ENCODE measurements at places on chromosomes 3 and 15. TPM values are rescaled to one million over a fixed set of nuclear protein-coding genes. Genes with fewer than 3 reads are reported as not detected.

The CCDC191 gene
- total RNA-seq: 5.7 TPM

The ZBED2 gene
- total RNA-seq: 0.19 TPM

The SEMA5B gene
- not detected for total RNA-seq

The CHRFAM7A gene
- 0.33 TPM for total RNA-seq

The CHRNB4 gene
- total RNA-seq: not detected

DNA sequence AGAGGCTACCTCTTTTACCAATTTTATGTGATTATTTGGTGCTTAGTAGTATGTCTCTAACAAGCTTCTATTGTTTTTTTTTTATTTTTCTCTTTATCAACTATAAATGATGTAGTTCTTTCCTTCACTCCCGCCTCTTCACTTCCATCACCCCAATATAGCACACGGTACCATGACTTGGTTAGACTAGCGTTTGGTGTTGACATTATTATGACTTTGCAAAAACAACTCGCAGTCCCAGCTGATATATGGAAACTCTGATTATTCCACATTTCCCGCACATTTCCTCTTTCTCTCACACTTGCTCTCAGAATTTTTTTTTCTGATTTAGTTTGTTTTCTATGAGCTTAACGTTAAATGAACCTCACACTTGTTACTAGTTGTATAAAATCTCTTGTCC is 162.2 kb downstream of the GREM1 start:
- DNase-seq: no peak

DNA sequence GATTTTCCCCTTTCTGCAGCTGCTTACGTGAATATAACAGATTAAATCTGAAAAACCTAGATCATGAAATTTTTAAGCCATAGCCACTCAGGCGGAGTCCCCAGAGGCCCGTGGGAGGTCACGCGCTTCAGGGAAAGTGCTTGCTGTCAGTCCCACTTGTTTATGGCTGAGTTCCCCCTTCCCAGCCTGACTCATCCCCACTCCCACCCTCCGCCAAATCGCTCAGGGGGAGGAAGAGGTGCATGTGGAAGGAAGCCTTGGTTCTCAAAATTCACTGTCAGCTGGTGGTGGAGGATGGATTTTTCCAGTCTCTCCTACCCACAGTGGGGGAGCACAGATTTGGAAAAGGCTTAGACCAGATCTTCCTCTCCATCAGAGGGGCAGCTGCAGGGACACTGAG is 67.4 kb downstream of the CORO2B start:
- no peak for DNase-seq

GRCh38 chr3:128488991-128489673 is 3.9 kb downstream of the GATA2 start:
- peak; percentile 33 for DNase-seq

- peak; percentile 54 for DNase-seq
These were observed 9.7 kb upstream of the THUMPD3 start for GRCh38 chr3:9352917-9353752.

GRCh38 chr3:192038726-192039125 is 577.8 kb downstream of the PYDC2 start:
- DNase-seq: no peak

- no peak for DNase-seq
These were observed 71.1 kb downstream of the SUMF1 start for GRCh38 chr3:4396006-4396405.

- peak; percentile 16 for DNase-seq
These were observed 17.7 kb upstream of the OCA2 start for GRCh38 chr15:28116521-28117431.

All from CD4-positive, alpha-beta memory T cell (primary cell).